ENCODE measurements at places on chromosomes 1 and 21.

DNA sequence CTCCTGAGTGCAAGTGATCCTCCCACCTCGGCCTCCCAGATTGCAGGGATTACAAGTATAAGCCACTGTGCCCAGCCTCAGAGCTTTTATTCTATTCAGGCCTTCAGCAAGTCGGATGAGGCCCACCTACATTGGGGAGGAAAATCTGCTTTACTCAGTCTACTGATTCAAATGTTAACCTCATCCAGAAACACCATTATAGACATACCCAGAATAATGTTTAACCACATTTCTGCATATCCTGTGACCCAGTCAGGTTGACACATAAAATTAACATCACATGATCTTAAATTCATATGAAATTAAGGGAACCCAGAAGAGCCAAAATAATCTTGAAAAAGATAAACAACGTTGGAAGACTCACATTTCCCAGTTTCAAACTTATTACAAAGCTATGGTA is 14.9 kb downstream of the IL20 start:
- DNase-seq: no peak

DNA sequence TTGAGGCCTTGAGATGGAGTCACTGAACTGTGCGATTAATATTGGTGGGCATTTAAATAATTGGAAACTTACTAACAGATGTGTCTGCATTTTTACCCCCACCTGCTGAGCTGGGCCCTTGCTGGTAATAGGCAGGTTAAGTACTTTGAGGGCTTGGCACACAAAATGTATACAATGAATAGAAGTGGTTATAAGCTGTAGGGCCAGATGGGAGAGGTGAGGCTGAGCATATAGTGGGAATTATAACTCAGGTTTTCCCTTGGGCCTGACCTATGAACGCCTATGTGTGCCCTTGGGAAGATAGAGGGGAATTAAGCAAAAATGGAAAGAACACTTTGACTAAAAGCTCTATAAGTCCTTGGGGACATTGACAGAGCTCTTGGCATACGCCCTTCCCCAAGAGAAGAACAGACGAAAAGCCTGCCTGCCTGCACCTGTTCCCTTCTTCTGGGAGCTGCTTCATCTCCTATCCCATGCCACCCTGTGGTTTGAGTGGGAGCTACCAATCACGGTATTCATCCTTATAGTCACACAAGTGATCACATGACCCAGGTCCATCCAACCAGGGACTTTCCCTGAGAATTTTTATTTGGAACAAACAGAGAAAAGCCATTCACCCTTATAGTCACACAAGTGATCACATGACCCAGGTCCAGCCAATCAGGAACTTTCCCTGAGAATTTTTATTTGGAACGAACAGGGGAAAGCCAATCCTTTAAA is 260.7 kb upstream of the CSF3R start:
- DNase-seq: no peak

- no peak for DNase-seq
Measured at GRCh38 chr1:25816112-25816718, 3.5 kb upstream of the MTFR1L start.

DNA sequence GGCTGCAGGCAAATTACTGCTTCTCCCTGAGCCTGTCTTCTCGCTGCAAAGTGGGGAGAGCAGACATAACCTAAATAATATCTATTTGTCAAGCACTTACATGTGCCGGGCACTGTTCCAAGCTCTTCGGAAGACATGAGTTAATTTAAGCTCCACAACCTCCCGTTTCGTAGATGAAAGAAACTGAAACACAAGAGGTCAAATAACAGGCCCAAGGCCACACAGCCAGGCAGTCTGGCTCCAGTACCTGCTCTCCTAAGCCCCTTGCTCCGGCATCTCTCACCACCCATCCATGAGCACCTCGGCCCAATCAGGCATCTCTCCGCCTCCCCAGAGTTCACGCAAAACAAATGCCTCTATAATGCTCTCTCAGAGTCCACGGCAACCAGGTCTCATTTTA is 65.4 kb downstream of the TAS1R2 start:
- no peak for DNase-seq

DNA sequence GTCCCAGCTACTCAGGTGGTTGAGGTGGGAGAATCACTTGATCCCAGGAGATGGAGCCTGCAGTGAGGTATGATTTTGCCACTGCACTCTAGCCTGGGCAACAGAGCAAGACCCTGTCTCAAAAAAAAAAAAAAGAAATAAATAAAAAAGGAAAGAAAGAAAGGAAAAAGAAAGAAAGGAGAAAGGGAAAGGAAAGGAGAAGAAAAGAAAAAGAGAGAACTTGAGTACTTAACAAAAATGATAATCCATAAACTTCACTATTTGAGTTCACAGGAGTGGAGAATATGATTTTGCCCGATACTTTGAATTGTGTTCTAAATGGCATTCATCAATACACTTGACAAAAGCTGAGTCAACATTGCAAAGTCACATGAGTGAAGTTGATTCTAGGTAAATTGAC is 23.8 kb upstream of the ZNF281 start:
- DNase-seq: no peak

DNA sequence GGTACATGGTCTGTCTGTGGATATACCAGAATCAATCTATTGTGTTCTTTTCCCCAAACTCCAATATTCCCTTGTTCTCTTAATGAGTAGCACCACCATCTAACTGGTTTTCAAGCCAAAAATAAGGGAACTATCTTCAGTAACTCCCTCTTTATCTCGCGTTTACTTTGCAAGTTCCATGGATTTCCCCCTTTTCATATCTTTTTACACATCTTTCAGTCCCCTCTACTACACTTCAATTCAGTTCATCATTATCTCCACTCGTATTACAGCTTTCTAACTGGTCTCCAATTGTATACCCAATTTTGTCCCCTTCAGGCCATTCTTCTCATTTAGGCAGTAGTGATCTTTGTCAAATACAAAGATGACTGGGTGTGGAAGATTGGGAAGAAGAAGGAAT is 4.1 kb upstream of the TMCO1 start:
- no peak for DNase-seq

- no peak for DNase-seq
Measured at GRCh38 chr21:25189497-25189896, 417.8 kb downstream of the MRPL39 start.

DNA sequence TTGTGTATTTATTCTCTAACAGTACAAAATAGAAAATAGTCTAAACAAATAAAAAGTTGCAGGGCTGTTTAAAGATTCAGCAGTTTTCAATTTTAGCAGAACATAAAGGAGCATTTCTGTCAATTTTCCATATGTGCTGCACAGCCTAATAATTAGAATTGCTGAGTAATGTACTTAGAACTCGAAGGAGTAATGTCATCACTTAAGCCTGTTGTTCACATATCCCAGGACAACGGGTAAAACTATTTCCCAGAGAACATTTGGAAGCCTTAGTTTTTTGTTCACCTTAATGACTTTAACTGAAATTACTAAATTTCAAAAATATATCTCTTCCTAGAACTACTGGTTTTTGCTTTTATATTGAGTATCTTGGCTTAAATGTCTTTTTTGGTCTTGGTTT is 81.6 kb downstream of the ZP4 start:
- no peak for DNase-seq

- DNase-seq: no peak
Measured at GRCh38 chr1:175862408-175862807, 119.0 kb upstream of the TNR start.

- no peak for DNase-seq
Measured at GRCh38 chr1:67836769-67837168, 3.5 kb upstream of the GNG12 start.

DNA sequence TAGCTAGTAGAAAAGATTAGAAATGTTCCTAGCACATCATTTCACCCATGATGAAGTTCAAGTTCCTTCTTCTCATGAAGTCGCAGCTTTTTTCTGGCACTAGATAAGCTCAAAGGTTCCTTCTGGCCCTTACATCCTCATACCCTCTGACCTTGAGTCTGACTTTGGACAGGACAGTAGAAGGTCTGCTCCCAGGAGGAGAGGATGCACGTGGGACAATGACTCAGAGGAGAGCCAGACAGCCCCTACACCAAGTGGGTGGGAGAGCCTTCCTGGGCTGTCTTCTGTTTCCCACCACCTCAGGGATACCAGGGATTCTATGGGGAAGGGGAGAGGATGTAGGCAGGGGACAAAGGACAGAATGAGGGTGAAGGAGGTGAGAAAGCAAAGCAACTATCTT is 86.0 kb downstream of the HHIPL2 start:
- DNase-seq: no peak

GRCh38 chr1:81654147-81654546 is 146.6 kb upstream of the ADGRL2 start:
- DNase-seq: no peak

- DNase-seq: no peak
Measured at GRCh38 chr21:38843806-38844503, 38.2 kb downstream of the ETS2 start.

GRCh38 chr1:202750761-202751160 is 40.5 kb upstream of the SYT2 start:
- no peak for DNase-seq

- no peak for DNase-seq
Measured at GRCh38 chr1:219387211-219387610, 213.5 kb downstream of the LYPLAL1 start.

GRCh38 chr1:35881850-35882273 is 1.1 kb upstream of the AGO1 start:
- no peak for DNase-seq

DNA sequence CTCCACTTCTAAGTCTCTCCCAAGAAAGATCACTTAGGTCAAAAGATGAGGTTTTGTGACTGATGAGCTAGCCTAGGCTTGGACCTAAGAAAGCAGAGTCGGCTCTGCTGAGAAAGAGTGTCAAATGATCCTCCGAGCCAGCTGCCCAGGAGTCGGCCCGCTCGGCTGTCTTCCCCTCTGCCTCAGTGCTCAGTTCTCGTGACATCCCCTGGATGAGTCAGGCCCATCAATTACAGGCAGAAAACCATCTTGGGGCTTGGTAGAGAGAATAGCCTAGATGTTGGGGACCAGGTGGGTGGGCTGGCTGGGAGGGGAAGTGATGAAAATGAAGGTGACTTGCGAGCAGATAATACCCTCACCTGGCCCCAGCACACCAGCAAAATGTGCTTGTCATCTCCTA is 60.5 kb downstream of the SLC66A1 start:
- no peak for DNase-seq

DNA sequence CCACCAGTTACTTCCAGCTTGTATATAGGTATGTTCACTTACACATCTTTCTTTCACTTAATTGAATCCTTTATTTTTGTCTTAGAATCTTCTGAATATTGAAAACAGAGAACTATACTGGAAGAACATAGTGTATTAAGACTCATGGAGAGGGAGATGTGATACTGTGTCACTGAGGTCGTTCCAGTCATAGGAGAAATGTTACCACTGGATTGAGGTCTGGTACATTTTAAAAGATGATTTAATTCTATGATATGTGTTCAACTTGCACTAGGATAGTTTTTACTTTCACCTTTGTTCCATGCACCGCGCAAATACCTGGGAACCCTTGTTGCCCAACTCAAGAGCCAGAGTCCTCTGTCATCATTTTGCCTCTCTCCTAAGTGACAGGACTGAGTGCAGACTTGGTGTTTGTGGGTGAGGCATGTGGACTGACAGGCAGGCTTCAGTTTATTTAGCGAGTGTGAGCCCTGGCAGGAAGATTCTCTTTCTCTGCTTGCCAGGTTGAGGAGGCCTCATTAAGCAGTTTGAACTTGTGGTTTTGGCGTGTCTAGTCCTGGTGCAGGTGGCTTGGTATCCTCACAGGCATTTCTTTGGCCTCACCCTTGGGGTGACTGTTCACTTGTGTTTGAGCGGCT is 63.7 kb downstream of the DYRK1A start:
- no peak for DNase-seq

DNA sequence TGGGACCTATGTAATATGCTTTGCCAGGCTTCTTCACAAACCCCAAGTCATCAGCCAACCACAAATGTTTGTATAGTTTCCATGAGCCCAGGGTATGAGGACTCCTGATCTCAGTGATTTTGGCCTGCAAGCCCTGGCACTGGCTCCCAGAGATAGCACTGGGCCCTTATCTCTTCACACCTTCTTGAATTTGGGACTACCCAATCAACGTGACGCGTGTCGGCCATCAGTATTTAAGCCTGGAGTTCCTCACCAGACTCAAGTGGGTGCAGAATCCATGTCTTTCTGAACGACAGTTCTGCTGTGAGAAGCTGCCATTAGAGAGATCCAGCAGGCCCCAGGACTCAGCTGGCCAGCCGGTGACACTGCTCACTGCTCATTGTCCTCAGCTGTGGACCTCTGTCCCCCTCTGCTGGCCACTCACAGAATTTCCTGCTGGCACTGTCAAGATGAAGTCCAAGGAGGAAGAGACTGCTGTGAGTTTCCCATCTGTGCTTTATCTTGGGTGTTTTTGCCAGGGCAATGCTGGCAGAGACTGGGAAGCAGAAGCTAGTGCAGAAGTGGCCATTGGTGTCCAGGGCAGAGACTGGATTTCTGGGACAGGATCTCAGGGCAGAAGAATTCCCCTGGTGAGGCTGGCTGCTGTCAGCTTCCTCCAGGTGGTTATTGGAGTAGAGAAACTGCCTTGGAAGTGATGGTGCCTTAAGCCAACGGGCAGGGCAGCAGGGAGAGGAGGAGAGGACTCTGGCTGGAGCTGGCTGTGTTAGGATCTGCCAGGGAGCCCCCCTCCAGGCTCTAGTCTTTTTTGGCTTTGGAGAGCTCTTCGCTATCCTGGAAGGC is 28.4 kb downstream of the TMCC2 start:
- DNase-seq: peak; percentile 85

GRCh38 chr1:206878456-206878855 is 13.0 kb downstream of the IL20 start:
- no peak for DNase-seq

GRCh38 chr21:19123053-19123452 is 719.5 kb upstream of the TMPRSS15 start:
- no peak for DNase-seq

GRCh38 chr1:231964961-231965360 is 338.4 kb downstream of the DISC1 start:
- no peak for DNase-seq

- no peak for DNase-seq
Measured at GRCh38 chr1:71118086-71118485, 37.3 kb upstream of the ZRANB2 start.

DNA sequence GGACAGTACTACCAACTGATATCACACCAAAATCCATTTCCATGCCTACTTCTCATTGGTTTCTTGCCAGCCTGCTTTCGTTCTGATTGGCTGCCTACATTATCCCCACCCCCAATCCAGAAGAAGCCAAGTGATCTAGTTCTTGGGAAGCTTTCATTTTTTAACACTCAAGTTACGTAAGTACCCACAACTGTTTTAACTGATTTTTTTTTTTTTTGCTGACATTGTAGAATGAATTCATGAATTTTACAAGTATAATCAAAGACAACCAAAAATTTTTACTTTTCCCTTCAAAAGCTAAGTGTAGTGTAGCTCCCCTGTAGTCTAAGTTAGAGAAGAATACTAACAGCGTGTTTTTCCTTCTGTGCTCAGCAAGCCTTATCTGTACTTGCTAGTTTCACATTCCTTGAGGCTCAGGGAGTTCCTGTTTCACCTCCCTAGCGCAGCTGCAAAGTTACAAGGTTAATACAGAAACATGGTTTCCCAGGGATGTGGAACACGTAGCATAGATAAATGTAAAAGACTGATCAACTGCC is at the start of gene SLC9C2:
SLC9C2 (minus strand) TSS at position 17 of the 536 bp plus-strand sequence. CDS start 1,296 bp downstream, outside the sequence.
- DNase-seq: no peak

- DNase-seq: no peak
Measured at GRCh38 chr1:103341377-103341880, 184.1 kb upstream of the RNPC3 start.

GRCh38 chr1:97986041-97987005 is 65.5 kb upstream of the DPYD start:
- no peak for DNase-seq

Measured in stimulated activated CD4-positive, alpha-beta T cell treated with anti-CD3 and anti-CD28 coated beads, Interleukin-2, amount 100 ng/mL, for 48 hours (primary cell).